ENCODE measurements at places on chromosomes 1 and 21.
A peak's percentile ranks its signal among the peaks of the same experiment; 100 is the strongest.

GRCh38 chr1:208344202-208344857 lies 100.1 kb upstream of the PLXNA2 start:
- no peak for DNase-seq

GRCh38 chr1:206753141-206753540 lies 17.4 kb upstream of the IL19 start:
- DNase-seq, result no peak

- no peak for DNase-seq
Measured at GRCh38 chr1:48920851-48921250, 144.2 kb upstream of the BEND5 start.

DNA sequence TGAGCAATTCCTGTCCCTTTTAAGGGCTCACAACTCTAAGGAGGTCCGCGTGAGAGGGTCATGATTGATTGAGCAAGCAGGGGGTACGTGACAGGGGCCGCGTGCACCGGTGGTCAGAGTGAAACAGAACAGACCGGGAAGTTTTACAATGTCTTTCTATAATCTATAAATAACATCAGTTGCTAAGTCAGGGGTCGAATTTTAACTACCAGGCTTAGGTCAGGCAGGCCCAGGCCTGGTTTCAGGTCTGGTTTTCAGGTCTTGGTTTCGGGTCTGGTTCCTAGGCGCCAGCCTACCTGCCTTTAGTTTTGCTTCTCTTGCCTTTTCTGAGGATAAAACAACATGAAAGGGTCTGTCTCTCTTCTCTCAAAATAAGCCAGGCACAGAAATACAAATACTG lies 476.0 kb upstream of the CAMK1G start:
- no peak for DNase-seq

- no peak for DNase-seq
Measured at GRCh38 chr21:38804030-38804788, 1.5 kb upstream of the ETS2 start.

GRCh38 chr1:76153841-76154205 lies 79.3 kb downstream of the ST6GALNAC3 start:
- DNase-seq, result no peak

DNA sequence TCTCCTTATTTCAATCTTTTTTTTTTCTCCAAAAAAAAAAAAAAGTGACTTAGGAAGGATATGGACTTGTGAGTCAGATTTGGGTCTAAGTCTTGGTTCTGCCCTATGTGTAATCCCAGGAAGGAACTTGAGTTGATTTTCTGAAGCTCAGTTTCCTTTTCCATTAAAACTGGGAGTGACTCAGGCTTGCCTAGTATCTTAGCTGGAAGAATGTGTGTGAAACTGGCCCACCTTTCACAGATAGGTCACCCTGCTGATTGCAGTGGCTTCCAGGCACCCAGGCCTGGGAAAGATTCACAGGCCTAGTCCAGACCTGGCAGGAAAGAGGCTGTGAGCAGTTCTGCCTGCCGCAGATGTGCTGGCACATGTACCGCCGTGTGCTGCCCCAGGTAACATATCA lies 218.3 kb upstream of the HOOK1 start:
- DNase-seq, result no peak

DNA sequence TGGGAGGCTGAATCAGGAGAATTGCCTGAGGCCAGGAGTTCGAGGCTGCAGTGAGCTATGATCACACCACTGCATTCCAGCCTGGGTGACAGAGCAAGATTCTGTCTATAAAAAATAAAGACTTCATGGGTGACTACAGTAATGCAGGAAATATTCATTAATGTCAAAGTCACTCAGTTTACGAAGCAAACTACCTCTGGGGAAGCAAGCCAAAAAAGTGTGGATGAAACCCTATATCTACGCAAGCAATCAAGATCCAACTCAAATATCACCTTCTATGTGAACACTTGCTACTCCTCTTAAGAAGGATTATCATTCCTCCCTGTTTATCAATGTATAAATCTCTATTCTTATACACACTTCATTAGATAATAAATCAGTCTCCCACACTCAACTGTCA lies 434.8 kb downstream of the SETD4 start:
- no peak for DNase-seq

DNA sequence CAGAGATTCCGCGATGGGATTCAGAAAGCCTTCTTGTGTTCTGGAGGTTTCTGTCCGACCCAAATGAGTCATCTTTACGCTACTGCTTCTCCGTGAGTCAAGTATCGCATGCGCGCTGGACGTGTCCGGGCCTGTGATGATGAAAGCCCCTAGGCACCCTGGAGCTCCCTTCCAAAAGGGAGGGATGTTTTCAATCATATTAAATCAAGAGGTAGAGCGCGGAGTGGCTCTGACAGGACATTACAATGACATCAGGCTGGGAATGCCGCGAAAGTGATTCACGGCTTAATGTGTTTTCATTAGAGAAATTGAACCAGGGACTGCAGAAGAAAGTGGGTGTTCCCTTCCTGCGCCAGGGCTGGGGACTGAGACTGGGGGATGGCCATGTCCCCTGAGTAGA lies 48.5 kb downstream of the AJAP1 start:
- no peak for DNase-seq

GRCh38 chr1:17569200-17570139 lies 30.0 kb downstream of the ARHGEF10L start:
- no peak for DNase-seq

GRCh38 chr1:218339267-218339831 lies 5.8 kb upstream of the TGFB2 start:
- DNase-seq, result peak; percentile 69

GRCh38 chr1:93616221-93616995 lies 65.2 kb downstream of the BCAR3 start:
- peak; percentile 18 for DNase-seq

DNA sequence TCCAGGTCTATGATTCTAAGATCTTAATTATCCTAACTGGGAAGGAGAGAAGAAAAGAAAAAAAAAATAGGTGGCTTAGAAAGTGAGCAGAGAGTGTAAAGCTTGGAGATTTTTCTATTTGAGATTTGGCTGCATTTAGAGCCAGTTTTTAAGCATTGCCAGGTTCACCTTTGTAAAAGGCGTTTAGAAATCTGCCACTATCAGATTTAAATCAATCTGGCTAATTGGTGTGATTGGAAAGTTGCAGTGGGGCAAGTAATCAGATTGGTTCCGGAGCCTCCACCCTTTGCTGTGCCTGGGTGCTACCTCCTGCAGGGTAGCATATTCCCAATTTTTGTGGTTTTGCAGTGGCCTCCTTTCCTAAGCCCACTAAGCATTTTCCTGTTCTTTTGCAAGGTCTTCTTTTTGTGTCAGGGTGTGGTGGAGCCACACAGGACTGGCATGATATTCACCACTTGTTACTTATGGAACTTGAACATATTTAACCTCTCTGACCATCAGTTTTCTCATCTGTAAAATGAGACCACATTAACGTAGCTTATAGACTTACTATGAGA lies 48.5 kb upstream of the PPP2R5A start:
- DNase-seq, result no peak

GRCh38 chr1:7852804-7853683 lies at the start of gene UTS2:
Gene UTS2, minus strand, starts transcription at chr1:7853065. Its CDS starts 62 bp downstream, at chr1:7853003.
- no peak for DNase-seq

GRCh38 chr1:41013796-41014195 lies 7.7 kb downstream of the SLFNL1 start:
- no peak for DNase-seq

DNA sequence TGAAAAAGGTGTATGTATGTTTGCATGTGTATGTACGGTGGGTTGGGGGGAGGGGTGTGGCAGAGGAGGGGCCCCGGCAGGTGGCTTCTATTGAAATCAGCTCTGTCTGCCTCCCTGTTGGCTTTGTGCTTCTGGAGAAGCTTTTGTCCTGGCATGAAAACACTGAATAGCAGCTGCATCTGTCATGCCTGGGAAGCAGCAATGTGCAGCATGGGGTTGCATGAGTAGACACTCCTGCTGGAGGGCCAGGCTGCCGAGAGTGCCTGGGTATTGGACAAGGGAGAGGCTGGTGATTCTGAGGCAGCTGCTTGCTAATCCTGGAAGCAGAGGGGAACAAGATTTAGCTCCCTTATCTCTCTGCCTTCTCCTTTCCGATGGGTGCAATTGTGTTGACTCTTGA lies 20.5 kb downstream of the MAPKAPK2 start:
- DNase-seq, result no peak

DNA sequence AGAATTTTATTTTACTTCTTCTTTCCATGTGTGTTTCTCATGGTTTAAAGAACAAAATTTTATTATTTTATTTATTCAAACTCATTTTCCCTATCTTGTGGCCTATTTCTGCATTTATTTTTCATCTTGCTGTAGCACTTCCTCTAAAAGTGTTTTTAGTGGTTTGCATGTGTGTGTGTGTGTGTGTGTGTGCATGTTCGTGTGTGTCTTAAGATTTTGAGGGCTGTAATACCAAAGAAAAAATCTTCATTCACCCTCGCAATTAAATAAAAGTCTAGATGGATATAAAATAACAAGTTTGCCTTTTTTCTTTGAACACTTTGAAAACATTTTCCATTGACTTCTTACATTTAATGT lies 24.6 kb upstream of the FCRL3 start:
- DNase-seq, result no peak

- no peak for DNase-seq
Measured at GRCh38 chr1:201332616-201333335, 44.7 kb downstream of the TNNT2 start.

- no peak for DNase-seq
Measured at GRCh38 chr1:67957066-67957465, 93.4 kb downstream of the DIRAS3 start.

DNA sequence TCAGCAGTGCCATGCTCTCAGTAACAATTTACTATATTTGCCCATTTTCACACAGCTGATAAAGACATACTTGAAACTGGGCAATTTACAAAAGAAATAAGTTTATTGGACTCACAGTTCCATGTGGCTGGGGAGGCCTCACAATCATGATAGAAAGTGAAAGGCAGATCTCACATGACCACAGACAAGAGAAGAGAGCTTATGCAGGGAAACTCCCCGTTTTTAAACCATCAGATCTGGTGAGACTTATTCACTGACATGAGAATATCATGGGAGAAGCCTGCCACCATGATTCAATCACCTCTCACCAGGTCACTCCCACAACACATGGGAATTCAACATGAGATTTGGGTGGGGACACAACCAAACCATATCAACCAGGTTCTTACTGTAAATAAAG lies 112.1 kb upstream of the C1orf87 start:
- no peak for DNase-seq

GRCh38 chr1:230392536-230392909 lies 33.6 kb downstream of the PGBD5 start:
- no peak for DNase-seq

DNA sequence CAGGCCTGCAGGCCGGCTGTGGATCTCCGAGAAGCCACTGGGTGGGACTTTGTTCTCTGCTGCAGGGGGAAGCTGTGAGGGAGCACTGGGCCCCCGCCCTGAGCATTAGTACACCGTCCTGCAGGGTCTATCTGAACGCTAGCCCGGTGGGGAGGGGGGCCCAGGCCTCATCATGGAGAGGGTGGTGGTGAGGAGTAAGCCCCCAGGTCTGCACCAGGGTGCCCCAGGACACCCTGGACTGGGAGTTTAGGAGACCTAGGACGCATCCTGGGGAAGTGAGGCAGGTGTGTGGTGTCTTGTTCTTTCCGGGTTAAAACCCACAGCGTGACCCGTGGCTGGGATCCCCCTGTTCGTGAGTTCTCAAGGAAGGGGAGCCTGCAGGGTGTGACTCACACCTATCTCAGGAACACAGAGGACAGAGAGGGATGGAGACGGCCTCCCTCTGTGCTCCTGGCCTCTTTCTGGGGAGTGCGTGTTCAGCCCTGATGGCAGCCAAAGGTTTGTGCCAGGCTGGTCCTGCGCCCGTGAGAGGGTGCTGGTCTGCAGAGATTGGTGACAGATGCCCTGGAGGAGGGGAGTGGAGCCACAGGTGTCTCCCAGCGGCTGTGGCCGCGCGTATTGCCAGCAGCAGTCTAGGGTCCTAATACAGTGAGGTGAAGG lies 44.8 kb downstream of the AGPAT3 start:
- no peak for DNase-seq

GRCh38 chr1:56539520-56539931 lies 39.8 kb downstream of the PLPP3 start:
- no peak for DNase-seq

DNA sequence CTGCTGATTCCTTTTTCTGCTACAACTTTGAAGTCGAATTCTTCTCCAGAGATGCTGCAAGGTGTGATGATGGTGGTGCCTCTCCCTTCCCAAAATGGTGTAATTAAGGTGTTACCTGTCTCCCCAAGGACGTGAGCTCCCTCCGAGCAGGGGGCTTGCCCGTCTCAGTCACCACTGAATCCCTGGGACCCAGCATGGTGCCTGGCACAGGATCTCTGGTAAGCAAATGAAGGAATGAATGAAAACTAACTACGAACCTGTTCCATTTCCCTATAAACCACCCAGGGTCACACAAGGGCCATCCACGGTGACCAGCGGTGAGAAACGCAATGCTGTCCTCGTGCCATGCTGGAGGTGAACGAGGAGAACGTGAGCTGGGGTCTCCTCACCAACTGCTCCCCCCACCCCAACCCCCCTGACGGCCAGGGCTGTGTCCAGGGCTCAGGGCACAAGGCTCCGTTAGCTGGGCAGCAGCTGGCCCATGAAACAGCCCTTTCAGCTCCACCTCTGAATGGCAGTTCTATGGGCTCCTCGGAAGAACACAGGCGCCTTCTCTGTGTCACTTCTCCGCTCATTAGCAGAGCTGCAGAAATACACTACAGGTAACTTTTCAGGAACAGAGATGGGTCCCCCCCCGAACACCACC lies 2.2 kb upstream of the MATN1 start:
- no peak for DNase-seq

DNA sequence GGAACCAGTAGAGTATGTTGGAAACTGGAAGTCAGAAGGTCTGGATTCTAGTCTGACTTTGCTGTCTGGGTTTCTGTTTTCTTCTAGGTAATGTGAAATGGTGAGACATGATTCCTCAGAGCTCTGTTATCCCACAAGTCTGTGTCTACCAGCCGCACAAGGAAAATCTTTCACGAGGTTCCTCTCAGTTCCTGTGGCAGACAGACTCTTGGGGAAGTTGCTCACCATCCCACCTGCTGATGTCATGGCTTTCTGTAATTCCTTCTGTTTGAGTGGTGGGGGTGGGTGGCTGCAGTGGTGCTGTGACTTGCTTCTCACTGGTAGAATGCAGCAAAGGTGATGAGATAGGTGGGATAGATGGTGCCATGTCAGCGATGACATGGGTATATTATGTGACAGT lies 17.1 kb upstream of the SCMH1 start:
- no peak for DNase-seq

GRCh38 chr1:19067182-19067911 lies 110.9 kb upstream of the IFFO2 start:
- no peak for DNase-seq

GRCh38 chr1:115911294-115911693 lies 65.0 kb upstream of the SLC22A15 start:
- no peak for DNase-seq

- no peak for DNase-seq
Measured at GRCh38 chr1:154911691-154912550, 24.6 kb downstream of the PMVK start.

GRCh38 chr21:45162809-45163208 lies 88.4 kb downstream of the ADARB1 start:
- DNase-seq, result no peak

DNA sequence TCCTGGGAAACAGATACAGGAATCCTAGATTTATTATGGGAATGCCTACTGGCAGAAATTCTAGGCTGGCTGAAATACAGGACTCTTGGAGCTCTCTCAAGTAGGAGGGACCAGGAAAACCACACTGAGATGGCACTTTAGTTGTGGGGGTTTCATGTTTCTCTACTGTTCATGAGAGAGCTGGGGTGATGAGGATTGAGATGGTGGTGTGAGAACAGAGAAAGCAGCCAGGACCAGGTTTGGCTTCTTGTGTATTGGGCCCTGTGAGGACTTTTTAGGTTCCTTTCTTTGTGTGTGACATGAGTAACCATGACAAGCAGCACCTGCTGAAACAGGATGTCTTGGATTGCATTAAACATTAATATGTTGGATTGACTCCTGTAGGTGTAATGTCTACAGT lies 4.9 kb downstream of the ARID1A start:
- no peak for DNase-seq
